ENCODE measurements at places on chromosomes 2 and 18.

- DNase-seq: no peak
Observed at GRCh38 chr2:119423108-119423444, 8.6 kb upstream of the TMEM37 start.

GRCh38 chr2:10983711-10984110 is 72.0 kb downstream of the KCNF1 start:
- no peak for DNase-seq

DNA sequence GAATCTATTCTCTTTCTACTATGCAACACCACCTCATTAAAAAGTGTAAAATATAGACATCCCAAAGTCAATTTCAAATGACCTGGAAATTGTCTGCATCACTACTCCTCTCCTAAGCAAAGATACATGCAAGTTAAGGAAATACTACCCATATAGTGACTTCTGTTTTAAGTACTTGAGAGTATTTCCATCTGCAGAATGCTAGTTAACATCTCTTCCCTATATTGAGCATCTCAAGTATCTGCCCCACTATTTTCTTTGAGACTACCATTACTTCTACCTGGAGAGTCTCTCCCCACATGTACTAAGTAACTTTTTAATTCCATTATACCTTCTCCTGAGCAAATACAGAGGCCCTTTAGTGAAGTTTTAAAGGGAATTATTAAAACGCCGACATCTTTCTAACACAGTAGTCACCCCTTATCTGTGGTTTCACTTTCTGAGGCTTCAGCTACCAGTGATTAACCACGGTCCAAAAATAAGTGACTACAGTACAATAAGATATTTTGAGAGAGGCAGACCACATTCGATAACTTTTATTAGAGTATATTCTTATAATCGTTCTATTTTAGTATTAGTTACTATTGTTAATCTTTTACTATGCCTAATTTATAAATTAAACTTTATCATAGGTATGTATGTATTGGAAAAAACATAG is 21.8 kb downstream of the CWC22 start:
- no peak for DNase-seq

DNA sequence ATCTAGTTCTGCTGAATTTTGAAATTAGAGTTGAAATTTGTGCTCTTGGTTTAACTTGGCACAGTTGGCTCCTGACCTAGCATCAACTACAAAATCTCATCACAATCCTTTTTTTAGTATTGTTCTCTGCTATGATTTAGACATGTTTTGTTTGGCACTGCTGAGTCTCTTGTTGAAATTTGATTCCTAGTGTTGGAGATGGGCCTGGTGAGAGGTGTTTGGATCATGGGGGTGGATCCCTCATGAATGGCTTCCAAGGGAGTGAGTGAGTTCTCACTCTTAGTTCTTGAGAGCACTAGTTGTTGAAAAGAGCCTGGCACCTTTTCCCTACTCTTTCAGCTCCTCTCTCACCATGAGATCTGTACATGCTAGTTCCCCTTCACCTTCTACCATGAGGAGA is 605.6 kb upstream of the SLC39A10 start:
- no peak for DNase-seq

GRCh38 chr2:65367524-65367923 is 64.9 kb downstream of the SPRED2 start:
- DNase-seq: peak; percentile 86

DNA sequence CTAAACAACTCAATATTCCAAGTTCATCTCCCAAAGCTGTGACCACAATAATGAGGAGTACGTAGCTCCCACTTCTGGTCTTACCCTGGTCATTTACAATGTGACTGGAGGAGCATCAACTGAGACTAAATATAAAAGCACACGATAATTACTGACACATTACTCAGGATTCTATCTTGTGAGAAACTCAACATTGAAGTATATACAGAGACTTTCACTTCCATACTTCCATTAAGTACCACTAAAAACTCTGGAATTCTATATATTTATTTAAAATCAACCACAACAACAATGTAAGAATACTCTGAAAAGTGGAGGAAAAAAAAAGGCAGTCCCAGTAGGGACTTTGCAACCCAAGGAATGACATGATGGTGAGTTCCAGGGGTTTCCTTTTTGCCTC is 61.4 kb downstream of the XDH start:
- DNase-seq: no peak

DNA sequence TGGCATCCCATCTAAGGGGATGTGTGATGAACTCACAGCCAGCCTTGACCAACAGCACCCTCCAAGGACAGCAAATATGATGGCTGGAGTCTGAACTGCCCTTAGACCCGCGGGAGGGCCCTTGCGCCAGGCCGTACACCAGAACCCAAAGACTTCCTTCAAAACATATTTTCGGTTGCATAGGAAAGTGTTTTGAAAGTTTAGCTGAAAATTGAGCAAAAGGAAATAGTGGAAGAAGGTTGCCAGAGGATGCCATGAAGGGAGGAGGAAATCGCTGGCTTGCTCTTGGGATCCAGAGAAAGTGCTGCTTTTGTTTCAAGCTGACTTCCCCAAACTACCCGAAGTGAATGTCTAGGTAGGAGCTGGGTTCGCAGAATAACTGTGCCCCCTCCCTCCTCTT is 61.3 kb downstream of the IL1R2 start:
- DNase-seq: peak; percentile 94

DNA sequence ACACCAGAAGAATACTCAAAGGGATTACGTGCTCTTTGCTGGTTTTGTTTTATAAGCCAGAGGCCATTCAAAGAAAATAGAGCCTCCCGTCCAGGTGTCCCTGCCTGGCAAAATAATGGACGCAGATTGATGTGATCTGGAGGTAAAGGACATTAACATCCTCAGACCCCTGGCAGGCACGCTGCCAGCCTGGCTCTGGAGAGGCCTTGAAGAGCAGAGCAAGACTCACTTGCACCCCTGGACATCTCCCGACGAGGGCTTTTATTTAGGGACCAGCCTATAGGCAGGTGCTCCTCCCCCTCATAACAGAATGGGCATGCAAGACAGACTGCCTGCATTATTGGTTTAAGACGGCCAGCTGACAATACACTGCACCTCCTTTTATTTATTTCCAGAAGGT is 291.3 kb downstream of the BCL11A start:
- no peak for DNase-seq

DNA sequence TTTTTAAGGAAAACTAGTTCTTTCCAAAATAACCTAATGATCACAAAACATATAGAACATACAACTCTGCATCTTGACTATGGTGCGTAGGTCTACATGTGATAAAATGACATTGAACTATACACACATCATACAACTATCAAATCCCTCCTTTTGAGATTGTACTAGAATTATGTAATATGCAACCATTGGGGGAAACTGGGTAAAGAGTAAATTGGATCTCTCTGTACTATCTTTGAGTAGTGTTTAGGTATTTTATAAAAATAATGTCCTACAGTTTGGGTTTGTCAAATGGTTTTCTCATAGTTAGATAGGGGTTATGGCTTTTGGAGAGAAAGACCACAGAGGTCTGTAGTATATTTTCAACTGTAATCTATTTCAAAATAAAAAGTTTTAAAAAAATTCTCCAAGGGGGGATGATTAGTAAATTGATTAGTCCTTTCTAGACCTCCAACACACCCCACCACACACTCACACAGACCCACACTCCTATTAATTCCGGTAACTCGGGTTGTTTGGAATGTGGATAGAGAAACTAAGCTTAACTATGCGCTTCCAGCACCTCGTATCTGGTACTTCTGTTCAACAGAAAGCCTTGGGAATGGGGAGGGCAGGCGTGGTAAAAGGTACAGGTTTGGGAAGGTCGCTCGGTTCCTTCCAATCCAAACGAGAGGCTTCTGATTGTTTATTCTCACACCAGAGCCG is 695 bp upstream of the BIRC6 start:
- DNase-seq: no peak

- DNase-seq: no peak
Observed at GRCh38 chr2:239715606-239716005, 309.5 kb downstream of the NDUFA10 start.

- DNase-seq: no peak
Observed at GRCh38 chr2:55883357-55883756, 40.2 kb downstream of the EFEMP1 start.

- DNase-seq: no peak
Observed at GRCh38 chr18:34159691-34160185, 65.0 kb downstream of the NOL4 start.

DNA sequence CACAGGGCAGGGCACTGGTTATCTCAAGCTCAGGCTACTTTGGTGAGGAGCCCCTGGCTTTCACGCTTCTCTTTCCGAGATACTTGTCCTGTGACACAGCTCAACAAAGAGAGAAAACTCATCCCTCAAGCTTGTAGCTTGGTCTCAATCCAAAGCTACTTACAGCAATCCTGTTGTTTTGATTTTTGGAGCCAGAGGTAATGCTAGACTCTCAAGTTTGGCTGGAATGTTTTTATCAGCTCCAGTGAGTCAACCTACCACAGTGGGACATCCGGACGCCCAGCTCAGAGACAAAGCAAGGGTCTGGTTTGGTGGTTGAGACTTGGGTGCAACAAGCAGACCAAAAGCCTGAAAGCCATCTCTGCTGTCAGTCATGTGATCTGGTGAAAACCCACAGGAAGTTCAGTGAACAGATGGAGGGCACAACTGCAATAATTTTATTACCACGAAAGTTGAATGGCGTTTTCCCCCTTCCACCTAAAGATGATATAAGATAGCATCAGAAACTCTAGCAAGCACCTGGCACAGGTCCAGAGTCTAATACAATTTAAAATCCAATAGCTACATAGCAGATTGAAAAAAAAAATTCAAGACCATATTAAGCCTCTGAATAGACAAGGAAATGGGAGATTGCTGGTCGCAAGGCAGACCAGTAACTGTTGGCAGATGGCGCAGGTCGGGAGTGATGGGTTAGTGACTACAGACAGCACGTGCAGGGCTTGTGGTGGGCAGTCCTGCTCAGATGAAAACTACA is 102.3 kb upstream of the SMAD7 start:
- DNase-seq: no peak

- DNase-seq: no peak
Observed at GRCh38 chr2:238986491-238987351, 138.8 kb downstream of the TWIST2 start.
